CD8-positive, alpha-beta memory T cell (primary cell): ENCODE measurements at places on chromosomes 6 and 20. TPM values are rescaled to one million over a fixed set of nuclear protein-coding genes. Genes with fewer than 3 reads are reported as not detected.

HMGCLL1 gene
- total RNA-seq = not detected

MTFR2 gene
- 18.8 TPM for total RNA-seq

KHDRBS2 gene
- not detected for total RNA-seq

SLC17A3 gene
- total RNA-seq = not detected

SLC17A1 gene
- total RNA-seq = not detected

COL21A1 gene
- not detected for total RNA-seq

PFDN4 gene
- 41.3 TPM for total RNA-seq

JPH2 gene
- total RNA-seq = not detected

SPO11 gene
- not detected for total RNA-seq

BTNL2 gene
- total RNA-seq = not detected

NKX2-4 gene
- not detected for total RNA-seq

C6orf163 gene
- total RNA-seq = 1.5 TPM

- no peak for DNase-seq
These were observed 171.7 kb downstream of the HIVEP2 start for GRCh38 chr6:142773324-142773723.

GRCh38 chr20:19903168-19903811, 113.9 kb upstream of the NAA20 start:
- no peak for DNase-seq

DNA sequence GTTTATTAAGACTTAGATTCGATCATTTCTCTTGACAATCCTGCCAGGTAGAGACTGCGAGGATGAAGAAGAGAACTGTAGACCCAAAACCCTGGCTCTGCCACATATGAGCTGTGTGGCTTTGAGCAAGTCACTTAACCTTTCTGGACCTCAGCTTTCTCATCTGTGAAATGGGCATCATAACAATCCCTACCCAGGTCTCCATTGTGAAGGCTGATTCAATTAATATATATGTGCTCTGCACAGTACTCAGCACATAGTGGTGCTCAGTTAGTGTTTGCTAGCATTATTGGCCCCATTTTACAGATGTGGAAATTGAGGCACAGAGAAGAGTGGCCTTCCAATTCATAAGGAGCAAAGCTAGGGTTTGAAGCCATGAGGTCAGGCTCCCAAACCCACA, 7.9 kb downstream of the XKR7 start:
- no peak for DNase-seq

GRCh38 chr6:14211562-14211942, 94.0 kb downstream of the CD83 start:
- peak; percentile 52 for DNase-seq

GRCh38 chr20:33071198-33071597, 8.2 kb upstream of the BPIFB4 start:
- no peak for DNase-seq

- no peak for DNase-seq
These were observed 213.0 kb upstream of the DTNBP1 start for GRCh38 chr6:15875797-15876196.

DNA sequence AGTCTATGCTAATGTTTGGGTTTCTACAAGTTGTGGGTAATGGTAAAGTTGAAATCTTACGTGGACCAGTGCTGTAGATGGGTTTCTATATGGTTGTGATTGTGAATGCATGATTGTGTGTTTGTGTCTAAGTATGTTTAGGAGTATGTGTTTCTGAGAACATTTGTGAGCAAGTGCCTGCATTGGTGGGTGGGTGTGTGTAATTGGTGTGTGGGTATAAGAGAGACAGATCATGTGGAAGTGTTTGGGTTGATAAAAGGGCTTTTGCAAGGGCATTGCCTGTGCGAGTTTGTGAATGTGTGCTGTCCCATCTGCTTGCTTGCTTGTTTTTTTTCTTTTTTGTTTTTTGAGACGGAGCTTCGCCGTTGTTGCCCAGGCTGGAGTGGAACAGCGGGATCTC, 25.8 kb upstream of the ID1 start:
- DNase-seq = no peak

- no peak for DNase-seq
These were observed 254.5 kb downstream of the TMEM242 start for GRCh38 chr6:157068691-157069324.

DNA sequence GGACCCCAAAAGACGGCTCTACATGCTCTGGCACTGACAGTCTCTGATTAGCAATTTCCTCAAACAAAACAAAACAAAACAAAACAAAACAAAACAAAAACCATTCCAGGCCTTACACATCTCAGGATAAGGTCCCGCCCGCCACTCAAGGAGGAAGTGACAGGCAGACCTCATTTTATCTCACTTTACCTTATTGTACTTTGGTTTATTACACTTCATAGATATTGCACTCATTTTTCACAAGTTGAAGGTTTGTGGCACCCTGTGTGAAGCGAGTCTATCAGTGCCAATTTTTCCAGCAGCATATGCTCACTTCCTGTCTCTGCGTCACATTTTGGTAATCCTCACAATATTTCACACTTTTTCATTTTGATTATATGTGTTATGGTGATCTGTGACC, 15.2 kb downstream of the ZBP1 start:
- DNase-seq = peak; percentile 45

DNA sequence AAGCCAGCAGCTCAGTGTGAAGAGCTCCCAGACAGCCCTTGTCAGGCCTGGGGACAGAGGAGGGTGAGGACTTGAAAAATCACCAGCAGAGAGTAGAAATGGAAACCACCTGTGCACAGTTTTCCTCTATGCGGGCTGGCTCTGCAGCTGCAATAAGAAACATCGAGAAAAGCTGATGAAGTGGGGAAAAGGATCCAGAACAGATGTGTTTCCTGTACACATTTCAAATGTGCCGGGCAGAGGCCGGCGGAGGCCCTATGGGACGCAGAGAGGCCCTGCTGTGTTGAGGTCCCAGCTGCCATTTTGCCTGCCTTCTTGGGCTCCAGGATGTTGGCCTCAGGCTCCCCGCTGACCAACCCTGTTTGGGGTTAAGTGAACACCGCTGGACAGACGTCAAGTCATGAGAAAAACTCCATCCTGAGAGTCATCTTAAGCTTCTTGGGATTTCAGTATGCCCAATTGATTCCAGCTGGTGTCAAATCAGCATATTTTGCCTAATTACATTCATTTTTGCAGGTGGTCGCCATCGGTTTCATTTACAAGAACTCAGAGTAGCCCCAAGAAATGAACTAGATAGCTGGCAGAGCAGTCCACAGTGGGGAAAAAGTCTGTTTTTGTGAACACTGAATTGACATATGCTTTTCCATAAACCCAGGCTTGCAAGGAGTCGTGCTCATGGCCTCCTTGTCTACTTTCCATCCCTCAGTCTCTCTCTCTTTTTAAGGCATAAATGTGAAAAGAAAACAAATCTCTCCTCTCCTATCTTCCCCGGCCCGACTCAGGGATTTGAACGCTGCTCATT, 150.4 kb upstream of the PHACTR3 start:
- DNase-seq = no peak

- DNase-seq = peak; percentile 51
These were observed 24.2 kb downstream of the ZNF311 start for GRCh38 chr6:28980852-28981430.

- DNase-seq = no peak
These were observed 3.7 kb downstream of the RPL10A start for GRCh38 chr6:35471836-35472345.

- DNase-seq = no peak
These were observed 903 bp downstream of the CNKSR3 start for GRCh38 chr6:154509421-154510143.

DNA sequence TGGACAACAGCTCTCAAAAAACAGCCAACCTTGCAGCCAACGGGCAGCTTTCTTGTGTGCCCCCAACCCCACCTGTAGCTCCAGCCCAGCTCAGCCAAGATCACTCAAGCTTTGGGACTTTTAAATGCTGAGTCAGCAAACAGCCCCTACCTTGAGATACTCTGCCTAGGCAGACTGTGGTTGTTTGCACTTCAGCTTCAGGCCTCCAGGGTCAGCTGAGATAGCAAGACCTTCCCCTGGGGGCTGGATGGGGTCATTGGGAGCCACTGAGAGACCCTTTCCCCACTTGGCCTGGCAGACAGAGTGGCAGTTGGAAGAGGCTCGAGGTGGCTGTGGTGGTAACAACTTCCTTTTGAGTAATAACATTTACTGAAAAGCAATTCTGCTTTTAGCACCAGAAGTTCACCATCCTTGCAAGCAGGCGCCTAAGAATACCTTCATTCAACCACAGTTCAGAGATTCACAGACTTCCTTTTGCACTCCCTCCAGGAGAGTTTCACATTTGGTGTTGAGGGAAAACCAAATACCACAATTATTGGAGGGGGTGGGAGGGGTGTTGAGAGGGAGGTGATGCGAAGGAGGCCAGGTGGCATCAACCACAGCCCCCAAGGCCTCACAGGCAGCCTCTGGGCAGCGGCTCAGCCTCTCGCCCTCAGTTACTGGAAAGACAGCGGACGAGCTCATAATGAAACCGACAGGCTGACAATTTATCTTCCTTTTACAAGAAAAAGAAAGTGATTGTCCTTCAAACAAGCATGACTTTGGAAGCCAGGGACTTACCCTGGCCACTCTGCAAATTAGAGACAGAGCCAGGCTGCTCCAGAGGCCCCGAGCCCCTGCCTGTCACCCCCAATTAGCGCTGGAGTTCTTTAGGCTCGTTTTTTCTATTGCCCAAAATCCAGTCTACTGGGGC, 148.1 kb downstream of the CEBPB start:
- DNase-seq = peak; percentile 10

GRCh38 chr6:32615885-32616532, 21.2 kb upstream of the HLA-DQA1 start:
- no peak for DNase-seq

DNA sequence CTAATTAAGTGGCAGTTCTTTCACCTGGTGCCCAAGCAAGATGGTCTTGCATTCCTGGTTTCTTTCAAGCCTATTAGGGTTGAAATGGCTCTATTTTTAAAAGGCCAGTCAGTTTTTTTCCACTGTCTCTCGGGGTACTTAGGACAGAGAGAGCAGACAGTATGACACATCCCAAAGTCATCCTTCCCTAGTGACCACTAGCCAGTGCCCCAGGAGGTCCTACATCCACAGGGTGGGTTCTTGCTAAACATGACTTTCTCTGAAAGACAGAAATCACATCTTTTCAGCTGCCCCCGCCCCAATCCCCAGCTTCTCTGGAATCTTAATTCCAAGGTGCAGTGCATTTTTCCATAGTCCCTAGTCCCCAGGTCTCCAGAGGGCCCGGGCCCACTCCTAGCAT, 192.4 kb downstream of the SLC24A3 start:
- DNase-seq = no peak

- peak; percentile 33 for DNase-seq
These were observed 9.5 kb downstream of the C20orf202 start for GRCh38 chr20:1212607-1213396.

GRCh38 chr6:133512410-133513016, 271.4 kb downstream of the EYA4 start:
- no peak for DNase-seq

DNA sequence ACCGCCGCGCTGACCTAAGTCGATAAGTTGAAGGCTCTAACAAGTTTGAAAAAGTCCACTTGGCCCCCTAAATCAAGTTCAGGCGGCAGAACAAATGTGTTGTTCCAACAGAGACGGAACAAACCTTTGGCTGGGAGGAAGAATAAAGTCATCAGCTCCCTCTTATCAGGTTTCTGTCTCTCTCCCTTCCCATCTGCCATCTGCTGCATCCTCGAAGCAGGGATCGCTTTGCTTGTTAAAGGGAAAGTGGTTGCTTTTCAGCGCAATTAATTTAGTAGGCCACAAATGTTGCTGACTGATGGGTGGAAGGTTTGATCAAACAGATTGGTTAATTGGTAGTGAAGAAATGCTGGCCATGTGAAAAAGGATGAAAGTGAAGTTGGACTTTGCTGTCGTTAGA, 64.3 kb downstream of the CDH4 start:
- DNase-seq = no peak

GRCh38 chr20:8912096-8912495, 156.8 kb upstream of the PLCB4 start:
- no peak for DNase-seq

DNA sequence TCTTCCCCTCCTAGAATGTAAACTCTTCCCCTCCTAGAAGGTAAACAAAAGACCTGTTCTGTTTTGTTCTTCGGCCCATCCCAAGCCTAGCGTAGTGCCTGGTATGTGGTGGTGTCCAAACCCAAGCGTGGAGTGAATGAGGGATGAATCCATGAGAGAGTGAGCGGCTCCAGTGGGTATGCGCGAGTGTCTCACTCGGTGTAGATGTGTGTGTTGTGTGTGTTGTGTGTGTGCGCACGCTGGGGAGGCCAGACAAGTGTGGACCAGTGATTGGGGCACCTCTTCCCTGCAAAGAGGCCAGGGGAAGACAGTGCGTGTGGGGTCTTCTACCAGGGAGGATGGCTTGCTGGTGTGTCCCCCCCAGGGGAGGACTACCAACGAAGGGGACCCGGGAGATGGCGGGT, 392 bp upstream of the SLC2A10 start:
- DNase-seq = no peak

- peak; percentile 50 for DNase-seq
These were observed 1.5 kb upstream of the TUBB2B start for GRCh38 chr6:3228771-3229565.

GRCh38 chr6:35403544-35404442, 48.3 kb upstream of the FANCE start:
- no peak for DNase-seq

DNA sequence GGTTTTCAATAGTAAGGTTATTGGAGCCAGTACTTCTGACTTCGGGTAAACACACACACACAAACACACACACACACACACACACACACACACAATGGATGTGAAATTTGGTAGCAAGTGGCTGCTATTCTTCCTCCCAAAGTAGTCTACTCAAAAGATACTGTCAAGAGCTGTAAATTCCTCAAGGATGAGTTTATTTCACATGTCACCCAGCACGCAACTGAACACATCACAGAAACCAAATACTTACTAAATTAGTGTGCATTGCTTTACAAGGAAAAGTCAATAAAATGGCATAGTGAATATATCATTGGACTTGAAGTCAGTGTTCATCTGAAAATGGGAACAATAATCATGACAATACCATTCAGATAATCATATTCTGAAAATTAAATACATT, 32.9 kb downstream of the MMUT start:
- no peak for DNase-seq

DNA sequence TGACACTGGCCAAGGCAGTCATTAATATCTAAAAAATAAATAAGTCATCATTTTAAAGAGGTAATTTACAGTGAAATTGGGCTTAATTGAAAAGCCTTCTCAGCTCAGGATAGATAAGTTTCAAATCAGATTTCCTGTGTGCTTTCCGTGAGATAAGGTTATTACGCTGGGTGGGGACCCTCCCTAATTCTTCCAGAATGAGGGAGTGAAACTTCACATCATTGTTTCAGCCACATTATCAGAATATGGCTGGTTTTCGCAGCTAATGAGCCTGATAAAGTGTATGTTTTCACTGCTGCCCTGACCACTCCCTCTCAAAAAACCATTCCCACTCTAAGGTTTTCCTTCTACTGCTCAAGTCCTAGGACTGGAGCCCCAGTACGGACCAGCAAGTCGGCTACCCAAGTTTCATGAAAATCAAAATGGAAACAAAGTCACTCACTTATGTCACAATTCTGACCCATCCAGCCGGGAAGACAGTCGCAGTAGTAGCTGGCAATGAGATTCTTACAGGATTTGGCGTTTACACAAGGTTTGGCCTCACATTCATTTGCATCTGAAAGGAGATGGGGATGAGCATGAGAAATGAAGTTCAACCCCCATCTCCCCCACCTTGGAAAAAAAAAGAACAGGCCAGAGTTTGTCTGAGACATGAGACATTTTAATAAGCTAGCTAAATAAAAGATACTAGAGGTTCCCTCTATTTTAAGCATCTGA, 24.6 kb downstream of the JAG1 start:
- DNase-seq = no peak
